Central memory CD4-positive, alpha-beta T cell (primary cell): ENCODE measurements at places on chromosomes 3 and 15.

DNA sequence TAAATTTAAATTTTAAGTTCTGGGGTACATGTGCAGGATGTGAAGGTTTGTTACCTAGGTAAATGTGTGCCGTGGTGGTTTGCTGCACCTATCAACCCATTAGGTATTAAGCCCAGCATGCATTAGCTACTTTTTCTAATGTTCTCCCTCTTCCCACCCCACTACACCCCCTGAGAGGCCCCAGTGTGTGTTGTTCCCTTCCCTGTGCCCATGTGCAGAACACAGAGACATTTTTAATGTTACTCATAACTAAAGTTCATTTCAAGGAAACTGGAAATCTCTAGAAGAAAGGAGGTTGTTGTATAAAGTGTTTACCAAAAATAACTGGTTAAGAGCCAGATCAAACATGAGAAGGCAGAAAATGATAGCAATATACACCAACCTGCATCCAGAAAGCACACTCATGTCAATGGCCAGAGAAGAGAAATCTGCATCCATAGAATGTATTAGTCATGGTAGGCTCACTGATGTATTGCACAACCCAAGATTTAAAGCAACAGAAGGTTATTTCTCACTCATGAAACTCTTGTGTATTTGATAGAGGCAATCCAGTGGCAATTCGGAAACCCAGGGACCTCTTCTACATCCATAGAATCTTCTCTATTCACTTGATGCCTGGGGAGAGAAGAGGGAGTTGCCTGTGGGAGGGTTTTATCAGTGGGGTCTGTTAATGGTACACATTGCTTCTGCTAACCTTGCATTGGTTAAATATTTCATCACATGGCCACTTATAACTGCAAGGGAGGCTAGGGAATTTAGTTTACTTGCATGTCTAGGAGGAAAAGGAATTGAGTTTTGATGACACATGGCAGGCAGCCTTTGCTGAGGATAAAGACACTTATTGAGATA is 321.9 kb upstream of the RASGRP1 start:
- no peak for DNase-seq

DNA sequence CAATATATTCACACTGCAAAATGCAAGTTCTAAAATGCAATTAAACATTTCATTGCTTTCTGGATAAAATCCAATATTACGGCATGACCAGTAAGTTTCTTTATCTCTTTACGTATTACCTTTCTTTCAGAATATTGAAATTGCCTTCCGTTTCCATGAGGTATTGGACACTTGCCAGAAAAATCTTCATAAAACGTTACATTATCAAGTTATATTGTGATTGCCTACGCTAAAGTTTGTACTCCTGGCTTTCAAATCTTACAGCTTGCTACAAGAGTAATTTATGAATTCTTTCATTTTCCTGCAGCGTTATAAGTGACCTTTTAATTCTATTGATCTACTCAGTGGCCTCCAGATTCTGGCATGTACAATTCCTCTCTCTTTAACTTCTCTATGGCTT is 1349.3 kb downstream of the OTOL1 start:
- DNase-seq, result no peak

DNA sequence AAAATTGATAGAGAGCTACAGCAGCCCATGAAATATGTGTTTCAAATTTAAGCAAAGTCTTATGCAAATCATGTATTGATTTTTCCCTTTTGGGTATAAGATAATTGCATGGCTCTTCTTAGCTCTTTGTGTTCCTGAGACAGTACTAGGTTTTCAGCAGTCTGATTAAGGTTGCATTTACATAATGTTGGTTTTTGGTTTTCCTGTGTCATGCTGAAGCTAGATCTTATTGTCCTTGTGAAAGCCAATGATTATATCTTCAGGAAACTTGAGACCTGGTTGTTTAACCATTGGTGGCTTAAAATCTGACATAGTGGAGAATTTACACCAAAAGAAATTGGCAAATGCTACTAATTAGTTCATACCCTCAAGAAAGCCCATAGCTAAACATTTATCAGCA is 392.6 kb downstream of the ZPLD1 start:
- no peak for DNase-seq

- no peak for DNase-seq
These were observed 3.8 kb upstream of the GABPB1 start for GRCh38 chr15:50358845-50359244.

DNA sequence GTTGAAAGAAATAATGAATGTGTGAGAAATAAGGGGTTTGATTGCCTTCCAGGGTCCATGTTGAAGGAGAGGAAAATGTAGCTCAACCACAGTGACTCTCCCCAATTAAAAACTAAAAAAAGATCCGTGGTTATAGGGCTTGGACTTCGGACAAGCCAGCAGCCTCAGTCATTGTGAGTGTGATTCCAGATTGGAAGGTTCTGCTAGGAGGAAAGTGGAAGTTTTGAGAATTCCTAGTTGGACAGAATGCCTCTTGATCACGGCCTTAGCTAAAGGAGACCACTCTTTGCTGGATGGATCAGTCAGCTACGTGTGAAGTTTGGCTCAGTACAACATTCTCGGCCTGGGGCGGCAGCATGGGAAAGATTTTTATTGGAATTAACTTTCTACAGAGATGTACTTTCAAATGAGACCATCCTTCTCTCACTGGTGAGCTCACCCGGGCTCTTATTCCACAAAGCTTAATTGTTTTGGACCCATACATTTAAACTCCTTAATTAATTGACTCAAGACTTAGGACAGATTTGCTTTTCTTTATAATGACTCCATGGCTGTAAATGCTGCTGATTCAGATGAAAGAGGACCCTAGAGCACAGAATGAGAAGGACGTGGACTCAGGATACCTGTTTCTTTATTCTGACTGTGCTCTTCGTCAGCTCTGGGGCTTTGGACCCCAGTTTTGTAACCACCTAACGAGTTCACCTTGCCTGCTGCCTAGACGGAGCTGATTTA is 27.5 kb downstream of the FLNB start:
- DNase-seq, result no peak

- no peak for DNase-seq
These were observed 850.3 kb downstream of the ROBO1 start for GRCh38 chr3:78917536-78917935.

- no peak for DNase-seq
These were observed 25.0 kb downstream of the LRRC58 start for GRCh38 chr3:120324190-120324589.

DNA sequence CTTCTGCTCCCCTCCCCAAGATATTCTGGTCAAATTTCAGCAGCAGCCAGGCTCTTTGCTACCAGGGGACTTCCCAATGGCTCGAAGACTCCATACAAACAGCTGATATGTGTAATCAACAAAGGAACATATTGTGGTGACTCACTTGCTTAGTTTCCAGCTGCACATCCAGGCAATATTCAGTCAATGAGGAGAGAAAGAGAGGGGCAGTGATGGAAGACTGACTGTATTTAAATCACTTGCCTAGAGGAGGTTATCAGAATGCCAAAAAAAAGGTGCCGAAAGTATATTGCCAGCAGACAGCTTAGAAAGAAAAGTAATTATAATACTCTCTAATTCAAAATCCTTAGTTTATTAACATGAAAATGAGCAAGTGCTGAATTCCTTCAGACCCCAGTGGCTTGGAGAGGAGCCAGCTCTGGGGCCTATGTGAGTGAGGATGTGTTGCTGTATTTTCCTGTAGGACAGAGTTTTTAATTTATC is 236.5 kb downstream of the LRTM1 start:
- no peak for DNase-seq

DNA sequence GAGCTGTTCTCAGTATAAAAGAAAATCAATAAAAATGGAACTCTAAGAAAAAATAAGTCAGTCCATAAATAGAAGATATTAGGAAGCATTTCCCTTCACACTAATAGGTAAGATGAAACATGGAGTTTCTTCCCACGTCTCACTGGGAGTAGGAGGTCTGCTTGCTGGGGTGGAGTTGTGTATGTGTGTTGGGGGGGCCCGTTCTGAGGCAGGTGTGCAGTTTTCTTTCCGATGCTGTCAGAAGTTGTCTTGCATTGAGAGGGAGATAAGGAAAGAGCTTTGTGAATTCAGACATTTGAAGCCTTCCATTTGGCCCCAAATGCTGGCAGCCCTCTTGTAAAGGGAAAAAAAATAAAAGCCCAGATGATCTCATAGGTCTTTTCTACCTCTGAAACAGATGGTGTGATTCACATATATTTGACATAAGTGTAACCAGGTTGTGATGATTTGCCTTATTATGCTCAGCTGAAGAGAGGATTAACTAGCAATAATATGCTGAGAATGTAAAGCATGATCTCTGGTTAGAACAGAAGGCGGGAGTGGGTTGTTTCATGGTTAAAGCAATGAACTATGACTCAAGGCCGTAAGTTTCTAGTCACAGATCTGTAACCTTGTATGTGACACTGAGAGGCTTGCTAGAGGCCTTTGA is 8.8 kb downstream of the RASGRP1 start:
- DNase-seq, result no peak

DNA sequence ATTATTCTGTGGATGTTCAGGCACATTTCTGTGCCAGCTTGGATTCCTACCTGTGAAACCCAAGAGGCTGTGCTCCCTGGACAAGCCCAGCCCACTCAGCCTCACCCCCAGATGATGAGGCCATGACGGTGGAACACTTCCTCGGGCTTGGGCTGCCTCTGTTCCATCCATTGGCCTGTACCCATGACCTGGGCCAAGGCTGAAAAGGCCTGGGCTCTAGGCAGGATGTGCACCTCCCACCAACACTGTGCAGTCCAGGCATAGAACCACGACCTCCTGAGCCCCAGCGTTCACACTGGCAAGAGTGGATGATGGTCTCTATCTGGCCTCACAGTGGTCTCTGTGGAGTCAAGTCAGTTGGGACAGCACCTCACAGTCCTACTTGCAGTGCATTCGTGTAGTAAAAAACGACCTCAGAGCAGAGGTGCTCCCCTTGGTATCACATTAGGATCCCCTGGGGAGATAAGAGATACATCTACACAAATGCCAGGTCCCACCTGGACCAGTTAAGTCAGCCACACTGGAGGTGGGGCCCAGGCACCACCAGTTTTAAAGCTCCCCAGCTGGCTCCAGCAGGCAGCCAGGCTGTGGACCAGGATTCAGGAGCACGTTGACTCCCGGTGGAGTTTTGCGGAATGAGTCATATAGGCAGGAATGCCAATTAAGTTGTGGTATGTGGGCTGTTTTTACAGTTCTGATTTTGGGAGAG is 39.0 kb upstream of the IGF1R start:
- DNase-seq, result no peak

- no peak for DNase-seq
These were observed 333.5 kb downstream of the AGBL1 start for GRCh38 chr15:86413191-86413590.

DNA sequence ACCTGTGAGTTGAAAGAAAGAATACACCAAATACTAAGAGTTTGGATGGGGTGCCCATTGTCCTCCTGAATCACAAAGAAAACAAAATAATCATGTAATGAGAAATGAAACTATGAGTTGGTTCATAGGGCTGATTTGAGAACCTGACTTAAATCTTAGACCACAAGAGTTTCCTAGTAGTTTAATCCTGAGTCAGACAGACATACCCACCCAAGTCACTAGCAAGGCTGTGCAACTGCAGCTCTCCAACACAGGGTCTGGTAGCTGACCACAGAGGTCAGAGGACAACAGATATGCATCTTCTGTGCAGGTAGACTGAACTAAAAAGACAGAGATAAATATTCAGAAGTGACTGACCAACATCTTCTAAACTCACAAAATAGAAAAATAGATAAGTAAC is 296.3 kb upstream of the TMCO5A start:
- no peak for DNase-seq

GRCh38 chr15:99630607-99631131 is 64.9 kb downstream of the MEF2A start:
- DNase-seq, result no peak

DNA sequence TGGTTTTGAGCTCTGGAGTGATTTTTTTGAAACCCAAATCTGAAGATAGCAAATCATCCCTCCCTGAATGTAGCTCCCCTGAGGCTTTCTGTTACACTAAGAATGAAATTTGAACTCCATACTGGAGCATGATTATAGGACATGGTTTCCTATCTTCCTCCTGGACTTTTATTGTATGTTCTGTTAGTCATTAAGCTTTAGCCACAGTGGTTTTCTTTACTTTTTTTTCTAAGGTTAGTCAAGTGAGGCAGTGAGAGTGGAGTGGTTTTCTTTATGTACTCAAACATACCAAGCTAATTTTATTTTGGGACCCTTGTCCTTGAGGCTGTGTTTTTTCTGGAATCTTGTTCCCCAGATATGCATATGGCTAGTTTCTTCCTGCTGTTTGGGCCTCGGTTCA is 55.2 kb upstream of the FRMD4B start:
- DNase-seq, result no peak

GRCh38 chr3:174170248-174170647 is 688.9 kb upstream of the NAALADL2 start:
- DNase-seq, result no peak

DNA sequence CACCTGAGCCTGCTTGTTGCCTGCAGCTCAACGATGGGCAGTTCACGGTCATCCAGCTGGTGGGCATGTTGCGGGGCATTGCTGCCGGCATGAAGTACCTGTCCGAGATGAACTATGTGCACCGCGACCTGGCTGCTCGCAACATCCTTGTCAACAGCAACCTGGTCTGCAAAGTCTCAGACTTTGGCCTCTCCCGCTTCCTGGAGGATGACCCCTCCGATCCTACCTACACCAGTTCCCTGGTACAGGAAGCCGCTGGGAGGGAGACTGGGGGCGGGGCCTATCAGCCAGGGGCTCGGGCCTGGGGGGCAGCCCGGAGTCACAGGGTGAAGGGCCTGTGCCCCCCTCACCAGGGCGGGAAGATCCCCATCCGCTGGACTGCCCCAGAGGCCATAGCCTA is 18.8 kb downstream of the EPHB3 start:
- no peak for DNase-seq
